ENCODE measurements at places on chromosomes 1 and 21.
A peak's percentile ranks its signal among the peaks of the same experiment; 100 is the strongest.

DNA sequence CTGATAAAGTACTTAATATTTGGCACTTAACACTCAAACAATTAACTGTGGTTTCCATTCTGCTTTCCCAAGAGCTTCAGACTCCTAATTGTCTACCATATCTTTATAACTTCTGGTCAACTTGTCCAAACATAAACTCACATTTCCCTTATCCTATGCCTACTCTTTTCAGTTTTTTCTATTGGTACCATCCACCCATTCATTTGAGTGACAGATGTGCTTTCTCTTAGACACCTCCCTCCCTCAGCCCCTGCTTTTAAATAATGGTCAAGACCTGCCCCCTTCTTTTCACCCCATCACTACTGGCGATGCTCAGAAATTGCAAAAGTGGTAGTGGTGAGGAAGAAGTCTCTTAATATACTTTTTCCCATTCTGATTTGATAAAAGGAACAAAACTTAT lies 5.5 kb downstream of the SLC16A4 start:
- H3K27me3 ChIP-seq, result no peaks in the 10 kb centered on the region
- H3K36me3 ChIP-seq, result peaks cover 4% of the 10 kb centered on the region
- H3K4me1 ChIP-seq, result peaks cover 12% of the 10 kb centered on the region
- DNase-seq, result no peak

- H3K36me3 ChIP-seq, result no peaks in the 10 kb centered on the region
- H3K4me1 ChIP-seq, result peaks cover 48% of the 10 kb centered on the region
- DNase-seq, result no peak
- H3K27ac ChIP-seq, result peak overlapping the region; percentile 88
Measured at GRCh38 chr1:89364954-89365550, 1.2 kb downstream of the GBP6 start.

- no peak for DNase-seq
- no peaks in the 10 kb centered on the region for H3K4me1 ChIP-seq
- H3K4me3 ChIP-seq, result no peak overlapping the region
- no peaks in the 10 kb centered on the region for H3K27me3 ChIP-seq
- no peak overlapping the region for H3K27ac ChIP-seq
Measured at GRCh38 chr21:43827015-43827611, 37.7 kb downstream of the RRP1 start.

DNA sequence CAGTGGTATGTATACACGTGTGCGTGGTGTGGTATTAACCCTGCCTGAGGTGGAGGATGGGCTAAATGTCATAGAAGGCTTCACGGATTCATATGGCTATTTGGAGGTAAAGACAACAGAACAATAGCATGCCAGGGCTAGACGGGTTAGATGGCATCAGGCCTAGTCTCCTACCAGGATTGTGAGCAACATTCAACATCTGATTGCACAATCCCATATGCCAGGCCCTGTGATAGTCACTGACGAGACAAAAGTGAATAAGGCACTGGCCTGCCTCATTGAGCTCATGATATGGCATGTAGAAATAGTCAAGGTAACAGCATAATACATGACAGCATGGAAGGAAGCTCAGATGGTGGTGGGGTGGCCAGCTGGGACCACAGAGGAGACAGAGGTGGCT lies 167.1 kb upstream of the BEND5 start:
- no peak overlapping the region for H3K27ac ChIP-seq
- DNase-seq, result no peak
- H3K4me3 ChIP-seq, result no peak overlapping the region
- no peaks in the 10 kb centered on the region for H3K27me3 ChIP-seq

DNA sequence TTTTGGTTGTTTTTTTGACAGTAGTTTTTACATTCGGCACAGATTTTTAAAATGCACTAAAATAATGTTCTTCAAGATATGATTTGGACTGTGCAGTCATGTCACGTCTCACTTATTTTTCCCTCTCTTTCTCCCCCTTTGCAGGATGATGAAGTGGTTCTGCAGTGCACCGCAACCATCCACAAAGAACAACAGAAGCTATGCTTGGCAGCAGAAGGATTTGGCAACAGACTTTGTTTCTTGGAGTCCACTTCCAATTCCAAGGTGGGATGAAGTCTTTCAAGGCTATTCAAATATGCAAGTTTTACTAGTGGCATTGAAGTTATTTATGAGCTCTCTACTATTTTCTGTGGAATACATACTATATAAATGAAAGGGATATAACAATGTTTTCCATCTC lies 228.4 kb downstream of the RYR2 start:
- H3K36me3 ChIP-seq, result no peaks in the 10 kb centered on the region
- no peaks in the 10 kb centered on the region for H3K27me3 ChIP-seq
- no peak for DNase-seq

DNA sequence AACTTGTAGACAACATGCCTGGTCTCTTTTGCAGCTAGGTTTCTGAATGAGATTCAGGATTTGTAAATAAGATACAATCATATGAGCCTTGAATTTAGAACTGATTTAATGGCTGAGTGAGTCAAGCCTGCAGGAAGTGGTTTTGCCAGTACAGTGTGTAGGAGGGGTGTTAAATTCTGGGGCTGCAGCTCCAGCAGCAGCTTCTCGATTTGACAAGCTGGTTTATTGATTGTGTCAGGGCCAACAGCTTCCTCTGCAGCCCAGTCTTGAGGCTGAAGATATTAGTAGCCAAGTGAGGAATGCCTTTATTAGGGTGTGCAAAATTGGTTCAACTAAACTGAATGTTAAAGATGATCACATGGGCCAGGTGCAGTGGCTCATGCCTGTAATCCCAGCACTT lies 11.5 kb upstream of the PLA2G5 start:
- peaks cover 12% of the 10 kb centered on the region for H3K27me3 ChIP-seq
- no peak for DNase-seq
- no peak overlapping the region for H3K27ac ChIP-seq
- H3K36me3 ChIP-seq, result no peaks in the 10 kb centered on the region
- peaks cover 3% of the 10 kb centered on the region for H3K4me1 ChIP-seq
- no peak overlapping the region for H3K4me3 ChIP-seq

- no peak for DNase-seq
- H3K27me3 ChIP-seq, result no peaks in the 10 kb centered on the region
- no peaks in the 10 kb centered on the region for H3K4me1 ChIP-seq
- no peaks in the 10 kb centered on the region for H3K36me3 ChIP-seq
- H3K27ac ChIP-seq, result no peak overlapping the region
Measured at GRCh38 chr21:15353546-15353945, 288.7 kb upstream of the NRIP1 start.

DNA sequence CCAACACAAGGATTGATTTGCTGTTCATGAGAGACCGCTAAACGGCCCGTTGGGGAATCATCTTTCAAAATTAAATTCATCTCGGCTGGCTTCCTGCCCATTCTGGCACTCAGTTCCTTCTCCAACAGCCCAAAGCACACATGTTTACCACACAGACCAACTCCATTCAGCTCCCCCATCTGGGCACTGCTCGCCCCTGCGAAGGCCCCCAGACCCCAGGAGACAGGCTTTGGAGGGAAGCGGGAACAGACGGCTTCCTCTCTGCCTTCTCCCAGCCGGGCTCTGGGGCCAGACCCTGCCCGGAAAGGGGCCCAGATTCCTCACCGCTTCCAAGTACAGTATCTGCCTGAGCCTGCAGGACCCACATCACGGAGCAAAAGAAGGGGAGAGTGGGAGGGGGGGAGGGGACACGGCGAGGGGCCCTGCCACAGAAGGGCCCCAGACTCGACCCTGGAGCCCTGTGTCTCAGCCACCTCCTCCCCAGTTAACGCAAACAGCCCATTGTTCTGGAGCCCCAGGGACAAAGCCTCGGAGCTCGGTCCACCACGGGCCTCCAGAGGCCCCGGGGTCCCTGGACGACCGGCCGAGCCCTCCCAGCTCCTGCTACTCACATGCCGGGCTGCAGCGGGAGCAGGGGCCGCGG lies 660 bp downstream of the MEGF6 start:
- no peak for DNase-seq
- peaks cover 22% of the 10 kb centered on the region for H3K4me1 ChIP-seq
- H3K27ac ChIP-seq, result no peak overlapping the region
- H3K36me3 ChIP-seq, result no peaks in the 10 kb centered on the region

DNA sequence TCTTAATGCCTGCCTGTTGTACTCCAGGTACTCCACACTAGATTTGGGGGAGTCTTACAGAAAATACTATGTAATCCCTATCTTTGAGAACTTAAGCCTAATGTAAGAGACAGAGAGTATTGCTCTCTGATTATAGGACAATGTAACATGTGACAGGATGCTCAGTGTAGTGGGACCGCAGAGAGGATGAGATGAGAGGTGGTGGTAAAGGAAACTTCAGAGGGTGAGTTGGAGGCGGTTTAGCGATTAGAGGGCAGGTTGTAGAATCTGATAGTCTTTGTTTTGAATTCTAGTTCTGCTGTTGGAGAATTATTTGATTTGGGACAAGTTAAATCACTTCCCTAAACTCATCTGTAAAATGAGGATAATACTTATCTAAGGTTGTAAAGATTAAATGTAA lies 5.4 kb downstream of the SOAT1 start:
- H3K27ac ChIP-seq, result no peak overlapping the region
- DNase-seq, result no peak
- no peaks in the 10 kb centered on the region for H3K27me3 ChIP-seq
- no peak overlapping the region for H3K4me3 ChIP-seq
- H3K4me1 ChIP-seq, result peaks cover 5% of the 10 kb centered on the region

GRCh38 chr1:6207075-6207885 lies 1.4 kb downstream of the RNF207 start:
- DNase-seq, result no peak
- H3K27me3 ChIP-seq, result no peaks in the 10 kb centered on the region
- peak overlapping the region; percentile 58 for H3K4me3 ChIP-seq
- peaks cover 22% of the 10 kb centered on the region for H3K4me1 ChIP-seq

- no peaks in the 10 kb centered on the region for H3K27me3 ChIP-seq
- no peak for DNase-seq
Measured at GRCh38 chr1:36365381-36365780, 20.3 kb downstream of the STK40 start.
